Central memory CD8-positive, alpha-beta T cell (primary cell): ENCODE measurements at places on chromosomes 13 and 19.

- DNase-seq, result no peak
Measured at GRCh38 chr13:41608111-41608838, 150.9 kb downstream of the RGCC start.

DNA sequence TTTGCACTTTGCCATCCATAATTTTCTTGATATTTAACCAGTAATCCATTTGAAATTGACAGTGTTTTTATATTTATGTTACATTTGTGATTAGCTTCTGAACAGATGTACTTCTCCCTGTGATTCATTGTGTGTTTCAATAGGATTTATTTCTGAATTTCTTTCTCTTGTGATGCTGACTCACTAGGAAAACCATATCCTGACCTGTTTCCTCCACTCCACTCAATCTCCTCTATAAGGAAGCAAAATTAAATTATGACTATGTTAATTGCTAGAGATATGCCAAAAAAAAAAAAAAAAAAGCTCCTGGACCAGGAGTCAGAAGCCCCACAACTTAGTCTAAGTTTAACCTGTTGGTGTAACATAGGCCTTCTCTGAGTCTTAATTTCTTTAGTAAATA, 614.6 kb upstream of the SPRY2 start:
- no peak for DNase-seq

DNA sequence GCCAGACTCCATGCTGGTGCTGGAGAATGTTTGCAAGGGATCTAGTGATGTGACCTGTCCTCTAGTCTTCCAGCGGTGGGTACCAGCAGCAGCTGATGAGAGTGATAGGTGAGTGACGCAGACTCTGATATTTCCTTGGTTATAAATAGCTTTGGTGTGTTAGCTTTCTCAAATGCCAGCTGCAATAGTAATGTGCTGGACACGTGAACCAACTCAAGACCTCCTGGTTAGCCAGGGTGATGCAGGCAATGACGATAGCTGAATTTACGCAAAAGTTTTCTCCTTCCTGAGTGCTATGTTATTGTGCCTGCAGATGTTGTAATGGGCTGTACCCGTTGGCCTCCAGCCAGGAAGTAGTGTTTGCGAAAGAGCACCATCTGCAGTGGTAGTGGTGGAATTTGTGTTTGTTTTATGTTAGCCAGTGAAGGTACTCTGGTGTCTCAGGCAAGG, 129.5 kb downstream of the CYSLTR2 start:
- DNase-seq, result no peak

- no peak for DNase-seq
Measured at GRCh38 chr13:64849196-64849595, 2380.9 kb downstream of the PCDH9 start.

- DNase-seq, result no peak
Measured at GRCh38 chr13:108095036-108095435, 120.3 kb downstream of the LIG4 start.

DNA sequence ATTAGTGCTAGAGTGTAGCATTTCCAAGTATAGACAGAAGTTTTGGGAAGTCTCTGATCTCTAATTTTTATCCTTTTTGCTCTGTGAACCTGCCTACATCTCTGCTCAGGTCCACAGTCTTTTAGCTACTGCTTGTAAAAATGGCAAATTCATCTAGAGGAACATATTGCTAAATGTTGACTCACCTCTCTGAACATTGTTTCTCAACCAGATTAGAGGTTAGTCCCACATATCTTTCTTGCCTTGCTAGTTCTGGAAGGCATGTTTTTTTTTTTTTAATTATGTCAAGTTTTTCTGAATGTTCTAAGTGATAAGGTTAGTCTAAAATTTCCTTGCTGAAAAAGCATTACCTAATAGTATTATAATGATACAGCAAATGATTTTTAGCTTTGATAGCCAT, 2889.6 kb upstream of the PCDH20 start:
- DNase-seq, result no peak

DNA sequence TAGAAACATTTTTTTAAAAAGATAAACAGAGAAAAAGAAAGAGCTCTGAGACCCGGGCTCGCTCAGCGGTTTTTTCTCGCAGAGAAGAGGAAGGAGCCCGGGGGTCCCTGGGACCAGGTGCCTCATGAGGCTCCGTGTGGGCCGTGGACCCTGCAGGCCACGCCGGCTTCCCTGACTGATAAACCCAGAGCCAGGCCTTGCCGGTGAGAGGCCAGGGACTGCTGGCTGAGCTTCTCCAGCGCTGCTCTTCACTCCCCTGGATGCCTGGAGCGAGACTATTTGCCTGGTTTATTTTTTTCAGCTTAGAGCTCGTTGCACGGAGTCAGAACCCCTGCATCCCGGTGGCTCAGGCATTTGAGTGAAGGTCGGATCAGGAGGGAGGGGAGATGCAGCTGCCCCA, 53.4 kb upstream of the F7 start:
- no peak for DNase-seq

GRCh38 chr19:8204961-8205360, 4.2 kb upstream of the CERS4 start:
- no peak for DNase-seq

- no peak for DNase-seq
Measured at GRCh38 chr19:11159598-11160439, 4.2 kb upstream of the SPC24 start.

GRCh38 chr19:6723108-6723618, 2.7 kb upstream of the C3 start:
- DNase-seq, result no peak

GRCh38 chr13:51562011-51562671, 22.1 kb upstream of the WDFY2 start:
- DNase-seq, result no peak

DNA sequence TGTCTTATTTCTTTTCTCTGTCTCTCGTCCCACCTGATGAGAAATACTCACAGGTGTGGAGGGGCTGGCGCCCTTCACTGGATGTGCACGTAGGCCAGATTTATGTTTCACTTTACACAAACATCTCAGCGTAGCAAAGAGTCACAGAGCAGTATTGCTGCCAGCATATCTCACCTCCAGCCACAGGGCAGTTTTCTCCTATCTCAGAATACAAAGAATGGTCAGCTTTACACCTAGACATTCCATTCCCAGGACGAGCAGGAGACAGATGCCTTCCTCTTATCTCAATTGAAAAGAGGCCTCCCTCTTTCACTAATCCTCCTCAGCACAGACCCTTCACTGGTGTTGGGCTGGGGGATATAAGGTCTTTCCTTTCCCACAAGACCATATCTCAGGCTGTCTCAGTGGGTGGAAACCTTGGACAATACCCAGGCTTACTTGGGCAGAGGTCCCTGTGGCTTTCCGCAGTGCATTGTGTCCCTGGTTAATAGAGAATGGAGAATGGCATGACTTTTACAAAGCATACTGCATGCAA, 7.2 kb upstream of the ZNF611 start:
- DNase-seq, result no peak

GRCh38 chr19:39637891-39638290, 17.8 kb upstream of the LGALS16 start:
- DNase-seq, result no peak

DNA sequence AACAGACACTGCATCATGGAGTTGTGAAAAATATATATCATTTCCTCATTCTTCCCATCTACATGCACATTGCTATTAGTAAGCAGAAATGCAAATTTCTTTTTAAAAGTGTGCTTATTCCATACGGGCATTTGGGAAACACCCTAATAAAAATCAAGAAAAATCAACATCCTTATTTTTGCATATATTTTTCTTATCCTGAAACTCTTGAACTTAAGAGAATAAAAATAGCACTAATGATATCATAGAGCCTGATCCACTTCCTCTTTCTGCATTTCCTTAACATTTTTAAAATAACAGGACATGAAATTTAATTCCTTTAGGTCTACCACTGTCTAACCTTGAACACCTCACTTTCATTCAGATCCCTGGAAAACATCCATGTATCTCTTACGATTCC, 123.3 kb downstream of the VWA8 start:
- DNase-seq, result no peak

GRCh38 chr13:56283262-56283828, 857.4 kb upstream of the PRR20A start:
- no peak for DNase-seq
